Foreskin keratinocyte (primary cell): ENCODE measurements at places on chromosomes 12 and 14. TPM values are rescaled to one million over a fixed set of nuclear protein-coding genes. Genes with fewer than 3 reads are reported as not detected.

KLRC1 gene
- total RNA-seq: not detected in 2 replicates

TIGAR gene
- 20.8 and 24.7 TPM in 2 replicates for total RNA-seq

HPD gene
- not detected in 2 replicates for total RNA-seq

DENND5B gene
- 5.4 and 5.5 TPM in 2 replicates for total RNA-seq

- DNase-seq: peak; percentile 73
Observed at GRCh38 chr12:538731-539539, 79.2 kb downstream of the B4GALNT3 start.

DNA sequence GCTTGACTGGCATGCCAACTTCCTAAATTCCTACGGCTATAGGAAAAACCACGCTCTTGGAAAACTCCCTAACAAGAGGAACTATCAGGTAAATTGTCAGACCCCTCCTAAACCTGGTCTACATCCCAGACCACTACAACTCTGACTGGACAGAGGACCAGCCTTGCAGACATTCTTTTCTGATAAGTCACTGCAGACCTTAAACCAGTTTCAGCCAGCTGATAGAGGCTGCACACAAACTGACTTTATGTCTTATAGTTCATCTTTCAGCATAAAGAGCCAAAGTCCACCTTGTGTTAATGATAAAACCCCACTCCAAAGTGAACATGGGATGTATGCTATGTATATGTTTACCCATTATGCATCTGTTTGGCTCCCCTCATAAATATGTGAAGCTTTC lies 166.6 kb downstream of the KTN1 start:
- no peak for DNase-seq

DNA sequence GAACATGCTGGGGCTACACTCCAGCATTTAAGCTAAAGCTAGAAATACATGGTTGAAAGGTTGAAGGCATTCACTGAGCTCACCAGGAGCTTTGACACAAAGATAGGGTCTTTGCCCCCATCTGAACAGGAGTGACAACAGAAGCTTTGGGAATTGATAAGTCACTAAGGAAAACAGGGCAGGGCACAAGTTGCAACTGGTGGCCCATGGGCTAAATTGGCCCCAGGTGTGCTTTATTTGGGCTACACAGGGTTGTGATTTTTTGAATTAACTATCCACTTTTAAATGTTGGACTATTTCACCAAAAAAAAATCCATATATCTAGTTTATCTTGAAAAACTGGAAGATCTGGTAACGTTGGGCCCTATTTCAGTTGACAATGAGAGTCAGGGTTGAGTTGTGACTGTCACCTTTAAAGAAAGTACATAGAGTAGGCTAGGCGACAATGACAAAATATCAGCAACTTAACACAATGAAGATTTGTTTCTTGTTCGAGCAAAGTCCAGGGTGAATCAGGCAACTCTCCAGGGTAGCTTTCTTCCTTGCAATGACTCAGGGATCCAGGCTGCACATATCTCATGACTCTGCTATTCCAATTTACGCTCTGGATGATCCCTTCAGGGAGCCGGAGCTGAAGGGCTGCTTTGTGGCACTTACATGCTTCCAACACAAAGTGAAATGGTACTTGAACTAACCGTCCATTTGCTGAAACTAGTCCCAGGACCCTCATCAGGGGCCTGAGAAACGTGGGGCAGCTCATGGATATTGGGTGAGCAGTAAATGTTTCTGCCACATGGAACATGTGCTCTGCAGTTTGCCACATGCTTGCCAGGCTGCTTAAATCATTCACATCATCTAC lies 13.3 kb upstream of the EIF4B start:
- peak; percentile 76 for DNase-seq

- no peak for DNase-seq
Observed at GRCh38 chr14:71776471-71777360, 155.5 kb upstream of the RGS6 start.

DNA sequence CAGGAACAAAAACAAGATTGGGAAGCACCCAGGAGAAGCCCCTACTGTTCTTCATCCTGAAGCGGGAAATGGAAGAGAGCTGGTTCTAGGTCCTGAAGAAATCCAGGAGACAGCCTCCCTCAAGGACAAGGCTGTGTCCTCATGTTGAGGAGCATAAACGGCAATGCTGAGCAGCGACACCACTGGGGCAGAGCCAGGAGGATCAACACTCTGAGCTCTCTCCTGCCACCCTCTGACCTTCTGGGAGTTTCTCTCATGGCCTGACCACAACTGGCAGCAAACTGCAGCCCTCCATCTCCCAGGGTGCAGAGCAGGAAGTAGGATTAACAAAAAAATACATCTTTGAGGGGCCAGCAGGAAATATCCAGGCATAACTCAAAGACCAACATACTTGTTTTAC lies 1292.2 kb upstream of the TMEM132C start:
- DNase-seq: no peak

- no peak for DNase-seq
Observed at GRCh38 chr12:110176745-110177144, 52.6 kb downstream of the IFT81 start.

DNA sequence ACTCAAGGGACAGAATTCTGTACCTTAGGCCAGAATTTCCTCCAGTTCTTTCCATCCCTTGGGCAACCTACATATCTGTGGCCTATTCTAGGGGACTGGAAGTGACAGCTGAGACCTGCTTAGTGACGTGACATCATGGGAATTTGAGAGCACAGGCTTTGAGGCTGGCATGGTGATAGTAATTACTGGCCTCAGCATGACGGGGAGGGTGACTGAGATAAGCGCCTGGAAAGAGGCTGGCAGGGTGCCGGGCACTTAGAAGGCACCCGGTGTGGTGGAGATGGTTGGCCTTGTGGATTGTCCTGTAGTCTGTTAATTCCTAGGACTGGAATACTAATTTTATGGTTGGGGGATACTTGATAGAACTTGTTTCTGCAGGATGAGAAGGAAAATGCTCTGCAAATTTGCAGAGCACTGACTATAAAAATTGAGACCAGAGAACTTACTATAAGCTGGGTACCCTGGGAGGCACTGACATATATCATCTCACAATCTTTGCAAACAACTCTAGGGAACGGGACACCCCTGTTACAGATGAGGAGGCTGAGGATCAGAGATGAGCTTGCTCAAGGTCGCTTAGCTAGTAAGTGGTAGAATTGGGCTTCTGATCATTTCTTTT lies 42.2 kb upstream of the TBX3 start:
- no peak for DNase-seq

DNA sequence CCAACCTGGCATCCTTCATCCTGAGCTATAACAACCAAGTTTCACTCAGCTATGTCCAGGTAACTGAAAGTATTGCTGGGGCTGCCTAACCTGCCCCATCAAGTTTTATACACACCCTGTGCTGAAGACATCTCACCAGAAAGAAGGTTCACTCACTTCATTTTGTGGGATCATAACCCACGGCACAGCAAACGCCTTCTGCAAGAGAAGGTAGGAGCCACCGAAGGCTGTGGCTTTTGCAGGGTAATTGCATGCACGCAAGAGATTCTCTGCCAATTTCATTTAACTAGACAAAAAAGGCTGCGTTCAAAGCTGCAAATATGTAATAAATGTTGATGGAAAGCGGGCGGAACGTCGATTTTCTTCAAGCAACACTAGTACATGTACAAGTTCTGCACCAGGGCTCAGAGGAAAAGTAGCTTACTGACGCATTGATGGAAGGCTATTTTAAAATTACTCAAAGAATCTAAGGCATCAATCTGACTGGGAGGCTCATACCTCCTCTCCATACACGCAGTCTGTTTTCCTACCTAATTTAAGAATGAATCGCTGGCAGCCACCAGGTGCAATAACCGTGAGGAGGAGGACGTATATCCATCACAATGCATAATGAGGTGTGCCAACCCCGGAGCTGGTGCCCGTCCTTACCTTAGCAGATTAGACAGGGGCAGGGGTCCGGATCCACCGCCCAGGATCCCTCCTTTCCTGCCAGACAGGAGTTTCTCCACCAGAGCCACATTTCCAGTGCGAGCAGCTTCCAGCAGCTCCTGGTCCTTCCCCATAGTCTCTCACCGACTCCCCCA lies 1.1 kb downstream of the ANKS1B start:
- no peak for DNase-seq
